ENCODE measurements at places on chromosomes 3 and 15.

- DNase-seq, result no peak
Observed at GRCh38 chr3:156358232-156358631, 196.7 kb downstream of the SSR3 start.

GRCh38 chr15:29127506-29128430 is 141.9 kb downstream of the NSMCE3 start:
- DNase-seq, result no peak

GRCh38 chr15:68315035-68315434 is 37.5 kb downstream of the FEM1B start:
- DNase-seq, result no peak

GRCh38 chr3:186081678-186082077 is 27.2 kb downstream of the ETV5 start:
- DNase-seq, result no peak

DNA sequence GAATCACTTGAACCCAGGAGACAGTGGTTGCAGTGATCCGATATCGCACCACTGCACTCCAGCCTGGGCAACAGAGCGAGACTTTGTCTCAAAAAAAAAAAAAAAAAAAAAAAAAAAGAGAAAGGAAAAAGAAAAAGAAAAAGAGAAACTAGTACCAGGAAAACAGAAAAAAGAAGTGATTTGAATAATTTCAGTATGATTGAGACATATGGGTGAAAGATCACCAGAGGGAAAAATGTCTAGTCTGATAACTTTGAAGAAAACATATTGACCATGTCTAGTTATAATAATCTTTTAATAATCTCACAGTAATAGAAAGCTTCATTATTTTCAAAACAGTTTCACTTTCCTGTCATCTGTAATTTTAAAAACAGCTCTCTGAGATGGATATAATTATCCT is 16.4 kb downstream of the TGFBR2 start:
- DNase-seq, result no peak

- no peak for DNase-seq
Observed at GRCh38 chr3:72380193-72380592, 468.1 kb downstream of the SHQ1 start.

DNA sequence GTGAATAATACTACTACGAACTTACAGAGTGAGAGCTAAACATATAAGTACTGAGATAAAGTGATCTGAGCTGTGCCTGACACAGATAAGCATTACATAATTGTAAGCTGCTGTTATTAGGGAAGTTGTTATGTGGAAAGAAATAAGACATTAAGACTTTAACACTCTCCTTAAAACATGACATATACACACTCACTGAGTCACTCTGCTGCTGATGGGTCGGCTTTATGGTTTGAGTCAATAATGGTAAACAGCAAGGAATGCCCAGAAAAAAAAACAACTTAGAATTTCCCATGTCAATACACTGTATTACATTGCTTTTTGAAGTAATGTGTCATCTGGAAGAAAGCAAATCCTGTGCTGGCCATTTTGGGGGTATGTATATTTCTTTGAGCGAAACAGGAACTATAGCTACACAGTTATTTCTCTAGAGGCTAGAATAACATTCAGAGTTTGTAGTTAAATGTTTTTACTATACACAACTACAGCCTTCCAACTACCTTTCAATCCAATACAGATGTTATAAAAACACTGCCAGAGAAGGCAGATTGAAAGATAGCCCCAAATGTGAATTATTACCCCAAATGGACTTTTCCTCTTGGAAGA is 22.8 kb upstream of the SPRED1 start:
- DNase-seq, result no peak

- no peak for DNase-seq
Observed at GRCh38 chr3:123026565-123027291, 835 bp downstream of the SEMA5B start.

- DNase-seq, result no peak
Observed at GRCh38 chr3:114213292-114213626, 24.1 kb downstream of the ZNF80 start.

GRCh38 chr3:5494905-5495519 is 307.5 kb downstream of the EDEM1 start:
- no peak for DNase-seq

DNA sequence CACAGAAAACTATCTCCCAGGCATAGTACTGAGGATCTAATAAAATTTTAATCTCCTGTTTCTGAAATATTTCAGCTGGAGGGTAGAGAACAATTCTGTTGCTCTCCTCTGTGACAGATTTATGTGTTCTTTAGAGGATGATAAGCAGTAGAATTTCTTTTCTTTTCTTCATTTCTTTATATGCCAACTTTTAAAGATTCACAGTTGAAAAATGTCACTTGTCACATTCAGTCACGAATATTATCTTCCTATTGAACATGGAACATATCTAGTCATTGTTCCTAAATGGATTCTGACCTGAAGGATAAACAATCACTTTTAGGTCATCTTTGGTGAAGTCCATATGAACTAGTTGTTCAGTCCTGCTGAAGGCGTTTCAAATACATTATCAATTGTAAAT is 585.5 kb upstream of the DPPA4 start:
- no peak for DNase-seq

- DNase-seq, result no peak
Observed at GRCh38 chr3:110846971-110847370, 224.6 kb upstream of the NECTIN3 start.

GRCh38 chr3:2968475-2968874 is 141.7 kb downstream of the IL5RA start:
- no peak for DNase-seq

DNA sequence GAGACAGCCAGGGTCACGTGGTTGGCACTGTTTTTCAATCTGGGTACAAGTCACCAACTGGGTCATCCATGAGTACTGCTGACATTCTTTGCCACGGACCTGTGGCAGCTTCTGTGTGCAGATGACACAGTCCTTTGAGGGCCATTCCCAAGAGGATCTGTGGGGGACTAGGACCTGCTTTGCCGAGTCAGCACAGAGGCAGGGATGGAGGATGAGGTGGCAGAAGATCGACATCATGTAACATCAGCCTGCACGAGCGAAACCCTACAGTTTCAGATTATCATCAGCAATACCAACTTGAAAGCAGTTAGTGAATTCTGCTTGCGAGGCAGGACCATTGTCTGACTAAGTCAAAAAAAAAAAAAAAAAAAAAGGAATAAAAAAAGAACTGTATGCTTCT is 227.7 kb downstream of the FOXP1 start:
- DNase-seq, result no peak

- DNase-seq, result no peak
Observed at GRCh38 chr3:48428572-48429316, 1.1 kb downstream of the PLXNB1 start.

- DNase-seq, result no peak
Observed at GRCh38 chr15:73872346-73872745, 1.0 kb upstream of the TBC1D21 start.

DNA sequence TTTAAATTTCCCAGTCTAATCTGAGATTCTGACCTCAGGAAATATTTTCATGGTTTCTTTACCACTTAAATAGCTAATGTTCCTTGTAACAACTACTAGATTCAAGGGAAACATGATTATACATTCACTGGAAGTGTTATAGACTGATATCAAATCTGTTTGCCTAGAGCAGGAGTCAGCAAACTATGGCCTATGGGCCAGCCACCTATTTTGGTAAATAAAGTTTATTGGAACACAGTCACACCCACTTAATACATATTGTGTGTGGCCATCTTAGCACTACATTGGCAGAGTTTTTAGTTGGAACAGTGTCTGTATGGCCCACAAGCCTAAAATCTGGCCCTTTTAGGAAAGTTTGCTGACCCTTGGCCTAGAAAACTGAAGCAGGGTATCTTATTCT is 50.1 kb downstream of the GLCE start:
- DNase-seq, result no peak

DNA sequence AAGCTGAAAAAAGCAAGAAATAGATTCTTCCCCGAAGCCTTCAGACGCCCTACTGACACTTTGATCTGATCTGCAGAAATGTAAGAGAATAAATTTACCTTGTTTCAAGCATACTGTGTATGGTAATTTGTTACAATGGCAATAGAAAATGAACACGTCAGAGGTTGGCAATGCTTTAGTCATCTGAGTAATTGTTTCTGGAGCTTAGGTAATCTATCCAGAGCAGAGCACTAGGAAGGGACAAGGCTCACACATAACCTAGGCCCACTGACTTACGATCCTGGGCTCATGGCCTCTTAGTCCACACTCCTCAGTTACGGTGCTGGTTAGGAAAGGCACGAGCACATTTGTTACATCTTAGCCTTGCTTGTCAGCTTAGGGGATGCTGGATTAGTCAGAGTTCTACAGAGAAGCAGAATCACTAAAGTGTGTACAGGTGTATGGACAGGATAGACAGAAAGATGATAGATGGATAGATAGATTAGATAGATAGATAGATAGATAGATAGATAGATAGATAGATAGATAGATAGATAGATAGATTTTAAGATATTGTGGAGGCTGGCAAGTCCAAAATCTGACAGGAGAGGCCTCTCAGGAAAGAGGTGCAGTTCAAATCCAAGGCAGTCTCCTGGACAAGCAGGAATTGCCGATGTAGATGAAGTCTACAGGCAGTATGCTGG is 46.8 kb upstream of the TBC1D23 start:
- DNase-seq, result no peak

DNA sequence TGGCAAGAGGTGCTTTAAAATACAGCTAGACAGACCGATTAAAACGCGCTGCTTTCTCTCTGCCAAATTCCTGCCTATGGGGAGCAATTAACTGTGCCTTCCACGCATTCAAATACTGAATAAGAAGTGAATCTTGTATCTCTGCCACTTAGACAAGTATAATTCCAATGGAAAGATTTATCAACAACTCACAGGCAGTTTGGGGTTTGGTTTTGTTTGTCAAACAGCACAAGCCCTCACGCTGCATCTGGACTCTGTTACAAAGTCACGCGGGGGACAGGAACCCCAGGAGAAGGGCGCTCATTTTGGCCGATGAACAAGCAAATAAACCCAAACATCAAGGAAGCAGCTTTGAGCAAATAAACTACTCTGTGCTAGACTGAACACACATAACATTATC is 61.8 kb upstream of the TMCO5A start:
- no peak for DNase-seq

DNA sequence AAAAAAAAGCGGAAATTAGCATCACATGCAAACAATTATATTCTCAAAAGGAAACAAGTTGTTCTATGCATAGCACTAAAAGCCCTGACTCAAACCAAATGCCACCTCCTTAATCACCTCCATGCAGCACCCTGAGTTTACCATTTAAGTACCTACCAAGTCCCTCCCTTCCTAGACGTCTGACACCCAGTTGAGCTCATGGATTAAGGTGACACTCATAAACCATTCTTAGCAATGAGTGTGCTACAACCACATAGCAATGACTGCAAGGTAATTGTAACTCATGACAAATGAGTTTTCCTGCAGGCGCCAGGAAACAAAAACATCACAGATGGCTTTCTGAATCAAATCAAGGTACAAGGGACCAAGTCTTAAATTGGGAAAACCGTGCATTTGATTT is 32.0 kb downstream of the WWTR1 start:
- DNase-seq, result no peak

- no peak for DNase-seq
Observed at GRCh38 chr3:12352253-12352652, 63.4 kb downstream of the PPARG start.

DNA sequence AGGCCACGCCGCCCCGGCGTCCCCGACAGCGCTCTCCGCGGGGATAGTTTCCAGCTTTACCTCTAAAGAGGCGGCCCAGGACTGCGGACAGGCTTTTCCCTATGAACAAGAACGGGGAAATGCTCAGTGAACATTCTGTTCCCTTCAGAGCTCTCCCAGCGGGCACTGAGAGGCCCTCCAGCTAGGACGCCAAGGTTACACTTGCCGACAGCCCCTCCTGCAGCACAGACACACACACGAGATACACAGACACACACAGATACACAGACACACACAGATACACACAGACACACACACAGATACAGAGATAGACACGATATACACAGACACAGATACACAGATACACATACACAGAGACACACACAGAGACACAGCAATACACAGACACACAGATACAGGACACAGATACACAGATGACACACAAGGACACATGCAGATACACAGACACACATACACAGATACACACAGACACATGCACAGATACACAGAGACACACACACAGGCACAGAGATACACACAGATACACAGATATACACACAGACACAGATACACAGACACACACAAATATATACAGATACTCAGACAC is 533 bp upstream of the OCA2 start:
- DNase-seq, result no peak

DNA sequence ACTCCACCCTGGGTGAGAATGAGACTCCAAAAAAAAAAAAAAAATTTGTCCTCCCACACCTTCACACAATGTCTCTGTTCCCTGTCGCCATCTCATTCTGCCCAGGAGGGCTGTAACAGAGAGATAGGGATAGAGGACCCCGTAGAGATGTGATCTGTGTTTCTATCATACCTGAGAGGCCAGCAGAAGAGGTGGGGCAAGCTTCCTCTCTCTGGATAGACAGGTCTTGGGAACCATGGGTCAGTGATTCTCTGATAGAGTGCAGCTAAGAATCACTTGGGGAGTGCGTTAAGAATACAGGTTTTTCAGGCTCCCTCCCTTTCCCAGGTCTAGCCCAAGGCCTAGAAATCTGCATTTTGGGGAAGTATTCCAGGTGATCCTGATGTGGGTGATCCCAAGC is 8.3 kb downstream of the CA12 start:
- DNase-seq, result no peak

DNA sequence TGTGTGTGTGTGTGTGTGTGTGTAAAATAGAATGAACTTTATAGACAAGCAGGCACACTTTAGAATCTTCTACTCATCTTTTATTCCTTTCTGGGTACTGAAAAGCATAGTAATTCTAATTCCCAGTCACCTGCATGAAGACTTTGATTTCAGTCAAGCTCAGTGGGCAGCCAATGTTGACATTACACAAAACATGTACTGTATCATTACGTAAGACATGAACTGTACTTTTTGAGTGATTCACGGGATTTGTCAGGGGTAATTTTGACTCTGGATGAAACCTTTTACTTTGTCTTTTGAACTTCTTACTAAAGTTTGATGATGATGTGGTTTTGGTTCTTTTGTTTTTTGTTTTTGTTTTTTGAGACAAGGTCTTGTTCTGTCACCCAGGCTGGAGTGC is 38.8 kb downstream of the PTPRG start:
- DNase-seq, result no peak

DNA sequence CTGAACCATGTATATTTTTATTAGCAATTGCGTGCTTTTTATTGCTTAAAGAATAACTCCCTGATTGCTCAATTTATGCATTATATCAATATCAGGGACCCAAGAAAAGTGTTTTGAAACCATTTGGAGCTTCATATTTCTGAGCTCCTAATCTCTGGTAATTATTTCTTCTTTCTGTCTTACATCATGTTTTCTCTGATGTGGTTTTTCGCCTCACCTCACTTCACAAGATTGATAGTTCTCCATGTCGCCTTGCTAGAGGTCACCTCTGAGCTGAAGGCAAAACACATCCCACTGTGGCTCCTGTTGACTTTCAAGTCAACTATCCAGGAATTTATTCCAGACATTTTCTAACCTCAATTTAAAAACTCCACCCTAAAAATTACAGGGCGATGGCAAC is 837.4 kb downstream of the CADM2 start:
- no peak for DNase-seq

GRCh38 chr15:98787194-98787593 is 138.9 kb downstream of the IGF1R start:
- DNase-seq, result no peak
